AG08396 (cell line): ENCODE measurements at places on chromosomes 2 and 18.

DNA sequence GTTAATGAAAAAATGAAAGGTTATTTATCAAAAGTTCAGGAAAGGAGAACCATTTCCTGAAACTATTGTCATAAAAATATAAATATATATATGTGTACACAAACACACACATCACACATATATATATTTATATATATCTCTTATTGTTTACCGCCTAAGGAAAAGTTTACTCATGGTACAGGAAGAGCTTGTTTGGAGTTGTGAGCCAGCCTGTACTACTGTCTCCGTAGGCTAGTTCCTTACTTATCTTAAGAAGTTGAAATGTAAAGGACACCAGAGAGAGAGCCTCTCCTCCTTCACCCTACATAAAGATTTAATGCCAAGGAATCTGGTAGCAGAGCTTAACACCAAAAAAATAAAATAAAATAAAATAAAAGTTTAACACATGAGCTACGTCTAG lies 19.6 kb downstream of the DSC1 start:
- no peak for DNase-seq

- DNase-seq: no peak
Measured at GRCh38 chr2:239194731-239195317, 206.0 kb downstream of the HDAC4 start.

GRCh38 chr2:76721226-76721625 lies 801.0 kb downstream of the LRRTM4 start:
- DNase-seq: no peak

GRCh38 chr18:7873316-7873715 lies 306.2 kb downstream of the PTPRM start:
- no peak for DNase-seq

GRCh38 chr2:100972452-100972851 lies 29.6 kb upstream of the RPL31 start:
- DNase-seq: no peak

GRCh38 chr2:120396013-120396860 lies 50.3 kb downstream of the INHBB start:
- no peak for DNase-seq
